Mesothelial cell of epicardium (in vitro differentiated cells): ENCODE measurements at places on chromosomes 4 and X. TPM values are rescaled to one million over a fixed set of nuclear protein-coding genes. Genes with fewer than 3 reads are reported as not detected.

- no peak for DNase-seq
These were observed 71.6 kb upstream of the INPP4B start for GRCh38 chr4:142917678-142918077.

DNA sequence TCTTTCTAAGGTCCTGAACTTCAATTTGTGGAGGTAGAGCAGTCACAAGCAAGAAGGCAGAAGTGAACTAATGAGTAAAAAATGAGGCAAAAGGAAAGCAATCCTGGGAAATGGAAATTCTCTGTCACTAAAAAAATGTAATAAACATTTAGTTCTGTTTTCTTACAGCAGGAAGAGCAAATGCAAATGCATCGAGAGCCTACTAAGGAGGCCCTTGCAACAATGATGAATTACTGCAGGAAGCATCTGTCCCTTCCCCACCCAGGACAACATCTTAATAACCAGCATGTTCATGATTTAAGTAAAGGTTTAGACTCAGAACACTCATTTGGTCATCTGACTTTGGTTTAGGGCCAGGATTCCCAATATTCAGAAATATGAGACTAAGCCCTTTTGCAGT lies 341.4 kb upstream of the NOCT start:
- DNase-seq, result no peak

GRCh38 chr4:170122252-170122651 lies 32.5 kb upstream of the AADAT start:
- no peak for DNase-seq

GRCh38 chr4:108834835-108835384 lies 72.1 kb upstream of the ETNPPL start:
- no peak for DNase-seq

DNA sequence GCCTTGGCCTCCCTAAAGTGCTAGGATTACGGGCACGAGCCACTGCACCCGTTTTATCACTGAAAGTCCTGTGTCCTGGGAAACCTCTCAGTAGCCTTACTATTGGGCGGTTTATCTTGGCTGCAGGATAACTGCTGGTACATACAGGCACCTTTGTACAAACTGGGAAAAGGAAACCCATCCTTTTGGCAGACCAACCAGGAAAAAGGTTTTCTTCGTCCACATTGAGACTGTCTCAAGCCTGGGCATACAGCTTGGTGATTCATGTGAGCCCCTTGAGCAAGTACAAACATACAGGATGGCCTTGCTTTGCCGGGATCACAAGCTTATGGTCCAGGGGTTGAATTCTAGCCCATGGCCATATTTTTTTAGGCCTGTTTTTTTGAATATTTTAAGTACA lies 32.8 kb downstream of the RWDD4 start:
- DNase-seq, result no peak

- DNase-seq, result no peak
These were observed 74.0 kb downstream of the SEL1L3 start for GRCh38 chr4:25788703-25789238.

- DNase-seq, result no peak
These were observed 529 bp downstream of the DHRSX start for GRCh38 chrX:2500091-2500802.

Gene ARX
- total RNA-seq, result not detected in 3 replicates

Gene H2BW2
- total RNA-seq, result 0.11 to 0.20 TPM in 2 of 3 replicates, not detected in the other
